ENCODE measurements at places on chromosomes 13 and 19.

- DNase-seq = peak; percentile 39
Observed at GRCh38 chr19:30799865-30800755, 427.9 kb downstream of the ZNF536 start.

DNA sequence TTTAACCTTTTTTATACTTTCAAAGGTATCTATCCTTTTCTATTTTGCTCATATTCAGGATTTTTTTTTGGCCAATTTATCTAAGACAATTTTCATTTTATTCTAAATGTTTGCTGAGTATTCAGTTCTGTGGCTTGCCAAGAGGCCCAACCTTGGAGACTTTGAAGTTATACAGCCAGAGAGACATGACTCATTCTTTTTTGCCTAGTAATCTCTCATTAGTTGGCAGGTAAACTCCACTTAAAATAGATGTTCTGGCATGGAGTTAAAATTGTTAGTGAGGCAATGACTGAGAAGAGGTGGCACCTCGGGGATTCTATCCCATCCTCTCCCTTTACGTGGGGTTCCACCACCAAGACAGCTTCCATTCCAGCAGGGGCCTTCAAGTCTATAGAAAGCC, 213.8 kb downstream of the KCTD12 start:
- no peak for DNase-seq

- no peak for DNase-seq
Observed at GRCh38 chr13:59229401-59229800, 934.3 kb downstream of the DIAPH3 start.

DNA sequence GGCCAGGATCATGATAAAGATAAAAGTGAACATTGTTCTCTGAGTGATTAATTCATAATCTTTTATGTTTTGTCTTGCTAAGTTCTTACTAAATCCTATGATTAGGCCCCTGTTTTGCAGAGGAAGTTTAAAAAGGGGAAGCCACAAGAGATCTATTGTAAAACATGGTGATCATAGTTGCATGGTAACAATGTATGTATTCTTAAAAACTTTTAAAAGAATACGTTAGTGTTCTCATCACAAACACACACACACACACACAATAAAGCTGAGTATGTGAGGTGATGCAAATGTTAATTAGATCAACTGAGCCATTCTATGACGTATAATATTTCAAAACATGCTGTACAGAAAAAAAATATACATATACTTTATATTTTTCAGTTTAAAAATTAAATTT, 51.2 kb downstream of the MBD3L2B start:
- DNase-seq = no peak

DNA sequence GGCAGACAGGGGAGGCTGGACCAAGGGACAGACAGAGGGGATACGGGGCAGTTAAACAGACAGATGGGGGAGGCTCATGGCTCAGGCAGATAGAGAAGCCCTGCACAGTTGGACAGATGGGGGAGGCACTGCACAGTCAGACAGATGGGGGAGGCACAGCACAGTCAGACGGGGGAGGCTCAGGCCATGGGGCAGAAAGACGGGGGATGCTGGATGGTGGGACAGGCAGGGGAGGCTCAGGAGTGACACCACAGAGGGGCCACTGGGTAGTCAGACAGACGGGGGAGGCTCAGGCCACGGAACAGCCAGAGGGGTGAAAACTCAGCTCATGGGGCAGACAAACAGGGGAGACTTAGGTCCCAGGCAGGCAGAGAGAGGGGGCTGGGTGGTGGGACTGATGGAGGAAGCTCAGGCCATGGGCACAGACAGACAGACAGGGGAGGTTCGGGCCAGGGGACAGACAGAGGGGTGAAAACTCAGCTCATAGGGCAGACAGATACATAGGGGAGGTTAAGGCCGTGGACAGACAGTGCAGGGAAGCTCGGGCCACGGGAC, 886 bp downstream of the MFSD12 start:
- no peak for DNase-seq

GRCh38 chr19:51586103-51586728, 15.1 kb downstream of the ZNF175 start:
- no peak for DNase-seq

GRCh38 chr13:108733022-108733560, 103.7 kb downstream of the MYO16 start:
- no peak for DNase-seq

GRCh38 chr19:5376928-5377327, 36.3 kb upstream of the PTPRS start:
- no peak for DNase-seq
